A549 (cell line): ENCODE measurements at places on chromosomes 3 and 15.
A peak's percentile ranks its signal among the peaks of the same experiment; 100 is the strongest.

DNA sequence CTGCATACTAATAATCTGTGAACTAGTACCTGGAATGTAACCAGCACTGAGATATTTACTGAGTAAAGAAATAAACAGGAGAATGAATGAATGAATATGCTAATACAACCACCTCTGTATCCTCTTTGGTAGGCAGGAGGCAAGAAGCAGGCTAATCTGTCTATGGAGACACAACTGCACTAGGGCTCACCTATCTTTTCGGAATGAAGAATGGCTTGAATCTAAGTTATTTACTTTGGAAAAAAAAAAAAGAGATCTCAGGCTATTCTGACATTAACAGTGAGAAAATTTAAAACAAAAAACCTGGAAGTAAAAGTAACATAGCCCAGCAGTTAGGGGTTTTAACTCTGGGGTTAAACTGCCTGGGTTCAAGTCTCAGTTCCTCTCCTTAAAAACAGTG, 174.2 kb downstream of the FOXP1 start:
- DNase-seq, result no peak

- DNase-seq, result no peak
Measured at GRCh38 chr3:184377882-184378445, at the start of gene THPO. THPO (minus strand) TSS chr3:184378207; CDS start chr3:184376259, 1,948 bp downstream.

DNA sequence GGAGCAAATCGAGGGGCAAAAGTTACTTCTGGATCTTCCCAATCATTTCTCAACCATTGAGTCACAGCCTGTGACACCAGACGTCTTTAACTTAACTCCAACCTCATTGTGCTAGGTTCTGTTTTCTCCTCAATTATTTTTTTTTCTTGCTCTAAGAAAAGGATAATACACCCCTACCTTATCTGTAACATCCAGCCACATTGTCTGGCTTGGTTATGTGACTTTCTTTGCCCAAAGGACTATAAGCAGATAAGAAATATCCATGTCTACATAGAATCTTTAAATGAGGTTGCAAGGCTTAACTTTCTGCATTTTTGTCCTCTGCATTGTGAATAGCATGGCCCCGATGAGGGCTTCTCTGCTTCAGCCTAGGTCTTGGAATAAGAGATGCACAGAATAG, 782.4 kb upstream of the CFAP20DC start:
- DNase-seq, result no peak

- peak; percentile 58 for DNase-seq
Measured at GRCh38 chr15:34241376-34242330, 16.8 kb downstream of the EMC4 start.

DNA sequence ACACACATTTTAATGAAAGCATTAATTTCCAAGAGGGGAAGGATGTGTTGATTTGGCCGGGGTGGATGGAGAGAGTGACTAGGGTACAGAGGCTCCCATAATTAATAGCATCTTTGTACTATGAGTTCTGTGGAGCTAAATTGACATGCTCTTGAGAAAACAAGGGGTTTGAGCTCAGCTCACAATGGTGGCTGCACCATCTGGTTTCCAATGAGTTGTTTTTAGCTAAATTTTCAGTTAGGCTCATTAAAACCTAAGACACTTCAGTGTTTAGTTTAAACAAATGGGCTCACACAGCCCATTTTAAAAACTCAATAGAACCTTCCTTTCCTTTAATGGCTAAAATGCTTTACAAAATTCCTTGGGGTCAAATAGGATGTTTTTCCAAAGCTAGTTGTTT, 199.7 kb downstream of the TNIK start:
- DNase-seq, result no peak

GRCh38 chr3:170027233-170028102, 10.3 kb upstream of the GPR160 start:
- no peak for DNase-seq

- DNase-seq, result no peak
Measured at GRCh38 chr3:162684260-162684659, 1187.7 kb downstream of the OTOL1 start.
